ENCODE measurements at places on chromosomes 6 and 20.
A peak's percentile ranks its signal among the peaks of the same experiment; 100 is the strongest.

GRCh38 chr20:50243610-50244351, 53.2 kb downstream of the CEBPB start:
- no peak for DNase-seq

DNA sequence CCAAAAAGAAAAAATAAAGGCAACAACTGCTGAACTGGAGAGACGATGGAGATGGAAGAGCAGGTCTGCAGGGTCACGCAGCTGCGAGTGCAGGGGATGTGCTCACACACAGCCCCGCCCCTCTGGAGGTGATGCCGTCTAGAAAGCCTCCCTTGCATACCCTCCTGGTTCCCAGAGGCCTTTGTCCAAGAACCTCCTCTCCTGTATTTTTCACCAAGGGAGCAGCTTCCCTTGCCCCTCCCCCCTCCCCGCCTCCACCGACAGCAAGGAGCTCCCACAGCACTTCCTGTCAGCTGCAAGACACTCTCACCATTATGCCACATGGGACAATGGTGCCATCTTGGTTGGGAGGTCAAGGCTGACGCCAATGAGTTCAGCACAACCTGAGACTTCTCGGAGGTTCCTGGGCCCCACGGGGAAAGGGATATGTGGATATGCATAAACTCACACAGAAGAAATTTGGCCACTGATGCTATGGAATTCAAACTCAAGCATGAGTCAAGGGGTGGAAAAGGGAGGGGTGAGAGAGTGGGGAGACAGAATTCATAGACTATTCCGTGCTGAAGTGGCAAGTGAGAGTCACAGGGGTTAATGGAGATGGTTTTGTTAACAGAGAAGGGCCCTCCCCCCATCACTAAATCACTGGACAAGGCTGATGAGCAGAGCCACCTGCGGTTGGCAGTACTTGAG, 132.9 kb downstream of the SCML4 start:
- no peak for DNase-seq

DNA sequence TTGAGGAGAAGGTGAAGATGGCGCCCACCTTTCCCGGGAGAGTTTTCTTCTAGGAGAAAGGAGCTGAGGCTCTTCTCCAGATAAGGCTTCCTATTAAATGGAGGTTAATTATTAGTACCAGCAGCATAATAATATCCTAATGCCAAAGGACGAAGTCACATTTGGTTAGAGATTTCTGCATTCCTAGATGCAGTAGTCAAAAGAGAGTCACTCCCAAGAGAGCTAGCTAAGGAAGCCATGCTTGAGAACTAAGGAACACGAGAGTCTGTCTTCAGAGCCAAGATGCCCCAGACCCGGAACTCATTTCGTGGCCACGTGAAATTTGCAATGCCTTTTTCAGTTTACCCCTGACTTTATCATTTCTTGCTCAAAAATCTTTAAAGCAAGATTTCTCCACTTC, 132.7 kb downstream of the TSHZ2 start:
- no peak for DNase-seq

DNA sequence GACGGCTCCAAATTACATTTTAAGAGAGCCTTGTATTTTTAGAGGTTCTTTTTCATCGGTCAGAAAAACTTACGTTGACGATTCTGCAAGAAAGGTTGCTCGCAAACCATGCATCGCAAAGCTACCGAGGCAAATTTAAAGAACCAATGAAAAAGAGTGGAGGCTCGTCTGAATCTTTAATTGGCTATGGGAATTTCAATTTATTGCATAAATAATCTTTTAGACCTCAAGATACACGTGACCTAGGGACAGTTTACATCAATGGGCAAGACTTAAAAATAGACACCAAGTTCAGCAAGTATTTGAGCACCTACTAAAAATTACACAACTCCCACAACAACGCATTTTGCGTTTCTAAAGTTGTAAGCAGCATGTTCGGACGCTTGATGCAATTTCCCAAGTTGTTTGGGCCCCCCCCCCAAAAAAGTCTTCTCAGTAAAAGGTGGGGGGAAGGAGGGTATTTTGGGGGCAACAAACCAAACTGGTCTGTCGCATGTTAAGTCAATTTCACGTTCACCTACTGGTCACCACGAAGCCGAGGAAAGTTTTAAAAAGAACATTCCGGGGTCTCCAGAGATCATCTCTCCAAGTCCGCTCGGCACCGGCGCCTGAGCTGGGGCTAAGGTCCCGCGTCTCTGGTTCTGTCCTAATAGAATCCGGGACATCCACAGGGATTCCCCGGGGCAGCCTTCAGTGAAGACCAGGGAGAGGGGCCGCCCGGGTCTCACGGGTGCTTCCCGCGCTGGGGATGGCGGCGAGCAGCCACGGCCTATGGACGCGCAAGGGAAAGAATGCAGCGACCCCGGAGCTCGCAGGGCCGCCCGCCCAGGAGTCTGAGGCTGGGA, 851 bp downstream of the SNX5 start:
- DNase-seq: peak; percentile 29

- DNase-seq: no peak
Observed at GRCh38 chr20:11957911-11958310, 40.2 kb downstream of the BTBD3 start.

DNA sequence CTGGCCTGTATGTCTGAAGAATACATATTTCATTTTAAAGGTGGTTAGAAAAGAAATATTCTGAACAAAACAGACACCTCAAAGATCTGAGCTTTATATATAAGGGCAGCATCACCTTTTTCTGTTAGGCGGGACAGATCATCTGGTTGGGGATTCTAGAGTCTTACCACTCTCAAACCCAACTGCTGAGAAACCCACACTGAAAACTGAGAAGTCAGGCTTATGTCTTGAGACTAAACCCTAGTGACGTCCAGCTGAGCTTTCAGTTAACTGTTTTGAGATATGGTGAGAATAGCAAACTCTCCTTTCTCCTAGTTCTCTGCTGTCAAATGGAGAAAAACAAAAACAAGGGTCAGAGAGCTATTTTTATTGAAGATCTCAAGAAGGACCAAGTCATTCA, 63.7 kb upstream of the CCN6 start:
- DNase-seq: no peak

GRCh38 chr6:128827675-128828464, 55.1 kb upstream of the LAMA2 start:
- no peak for DNase-seq

GRCh38 chr6:79676785-79677736, 45.9 kb downstream of the SH3BGRL2 start:
- no peak for DNase-seq

DNA sequence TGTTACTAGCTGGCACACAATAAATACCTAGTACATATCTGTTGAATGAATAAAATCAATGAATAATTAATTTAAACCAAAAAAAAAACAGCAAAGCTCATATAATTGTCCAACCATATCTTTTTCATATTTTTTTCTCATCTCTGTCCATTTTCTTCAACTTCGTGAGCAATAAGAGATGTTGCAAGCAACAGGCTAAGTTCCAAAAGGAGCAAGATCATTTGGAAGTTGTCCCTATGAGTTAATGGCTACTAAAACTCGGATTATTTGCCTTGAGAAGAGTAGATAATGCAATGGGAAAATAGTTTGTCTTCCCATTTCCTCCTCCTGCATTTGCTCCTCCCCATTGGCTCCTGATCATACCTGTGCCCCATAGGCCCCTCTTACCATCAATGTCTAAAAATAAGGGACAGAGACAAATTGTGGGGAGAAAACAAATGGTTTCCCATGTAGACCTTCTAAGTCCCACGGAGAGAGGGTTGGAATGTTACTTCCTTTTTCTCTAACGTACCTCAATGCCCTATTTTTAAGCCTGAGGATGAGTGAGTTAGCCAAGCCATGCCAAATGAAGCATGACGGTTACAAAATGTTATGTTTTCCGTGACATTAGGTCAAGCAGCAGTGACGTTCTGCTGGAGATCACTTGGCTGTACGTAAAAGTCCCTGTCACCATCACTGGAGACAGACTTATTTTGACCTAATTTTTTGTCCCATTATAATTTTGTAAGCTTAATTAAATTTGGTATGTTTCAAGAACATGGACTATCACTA, 217.3 kb upstream of the PREP start:
- no peak for DNase-seq

DNA sequence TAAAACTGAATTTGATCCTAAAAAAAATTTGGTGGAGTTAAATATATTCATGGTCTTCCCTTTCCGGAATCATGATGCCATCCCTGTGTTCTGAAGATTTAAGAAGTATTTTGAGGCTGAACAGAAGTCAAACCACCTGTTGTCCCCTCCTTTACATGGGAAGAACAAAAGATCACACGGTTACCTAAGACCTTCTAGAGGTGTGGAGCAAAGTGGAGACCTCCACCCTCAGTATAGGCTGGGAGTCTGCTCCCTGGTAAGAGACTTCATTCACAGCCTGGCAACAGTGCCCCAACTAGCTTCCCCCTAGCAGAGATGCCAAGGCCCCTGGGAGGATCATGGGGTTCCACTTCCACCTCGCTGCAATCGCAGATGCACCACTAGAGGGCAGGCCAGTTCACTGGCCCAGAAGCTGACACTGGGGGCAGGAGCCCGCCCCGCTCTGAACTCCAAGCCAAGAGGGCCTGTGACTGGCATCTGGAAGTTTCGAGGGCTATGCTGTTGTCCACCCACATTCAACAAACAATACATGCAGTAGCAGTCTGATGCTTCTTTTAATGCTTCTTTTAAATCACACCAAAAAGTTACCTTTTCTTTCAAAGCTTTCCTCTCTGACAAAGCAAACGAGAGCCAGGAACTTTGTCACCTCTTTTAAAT, 19.5 kb upstream of the UBE2J1 start:
- peak; percentile 88 for DNase-seq

GRCh38 chr6:168662301-168662936, 221.4 kb downstream of the SMOC2 start:
- no peak for DNase-seq

- DNase-seq: peak; percentile 68
Observed at GRCh38 chr6:13615792-13616120, 621 bp downstream of the NOL7 start.

DNA sequence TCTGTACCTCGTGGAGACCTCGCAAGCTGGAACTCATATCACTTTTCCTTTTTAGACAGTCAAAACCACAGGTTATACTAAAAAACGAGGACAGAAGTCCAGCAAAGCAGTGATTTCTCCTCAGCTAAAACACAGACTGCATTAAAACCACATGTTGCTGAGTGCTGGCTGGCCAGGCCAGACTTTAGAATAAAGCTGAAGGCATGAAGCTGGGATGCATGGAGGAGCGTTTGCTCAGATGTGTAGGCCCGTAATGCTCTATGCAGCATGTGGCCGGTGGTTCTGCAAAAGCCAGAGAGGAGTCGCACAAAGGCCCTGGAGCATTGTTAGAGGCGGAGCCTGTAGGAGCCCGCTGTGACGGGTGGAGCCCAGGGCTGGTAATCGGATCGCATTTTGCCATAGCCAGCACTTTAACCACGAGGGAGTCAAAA, 83.6 kb downstream of the SMOC2 start:
- DNase-seq: no peak

DNA sequence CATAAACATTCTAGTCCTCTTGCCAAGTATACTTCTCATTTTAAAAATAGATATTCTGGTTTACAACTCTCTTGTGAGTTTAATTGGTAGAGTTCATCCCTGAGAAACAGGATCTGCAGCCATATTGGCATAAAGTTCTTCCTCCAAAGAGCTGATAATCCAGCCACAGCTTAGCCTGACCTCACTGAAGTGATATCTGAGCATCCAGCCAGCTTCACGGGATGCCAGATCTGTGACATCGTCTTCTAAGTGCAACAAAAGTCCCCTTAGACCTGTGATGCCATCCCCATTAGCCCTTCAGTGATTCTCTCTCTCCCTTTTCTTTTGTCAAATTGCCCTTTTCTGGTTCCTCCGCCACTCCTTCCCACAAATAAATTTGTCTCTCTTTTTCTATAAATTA, 180.6 kb upstream of the STXBP5 start:
- no peak for DNase-seq

DNA sequence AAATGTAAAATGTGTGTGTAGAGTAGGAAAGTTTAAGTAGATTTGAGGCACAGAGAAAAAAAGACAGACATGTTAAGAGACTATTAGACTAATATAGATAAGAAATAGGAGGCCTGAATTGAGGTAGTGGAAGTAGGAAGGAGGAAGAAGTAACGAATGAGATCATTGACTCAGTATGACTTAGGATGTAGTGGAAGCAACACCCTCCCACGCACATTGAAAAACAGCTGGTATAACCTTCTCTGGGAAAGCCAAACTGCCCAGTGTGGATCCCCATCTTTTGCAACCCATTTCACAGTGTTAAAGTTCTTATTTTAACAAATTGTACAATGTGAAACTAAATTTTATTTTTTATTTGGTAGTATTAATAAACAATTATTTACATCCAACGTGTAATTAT, 89.1 kb downstream of the GRIK2 start:
- DNase-seq: peak; percentile 57

DNA sequence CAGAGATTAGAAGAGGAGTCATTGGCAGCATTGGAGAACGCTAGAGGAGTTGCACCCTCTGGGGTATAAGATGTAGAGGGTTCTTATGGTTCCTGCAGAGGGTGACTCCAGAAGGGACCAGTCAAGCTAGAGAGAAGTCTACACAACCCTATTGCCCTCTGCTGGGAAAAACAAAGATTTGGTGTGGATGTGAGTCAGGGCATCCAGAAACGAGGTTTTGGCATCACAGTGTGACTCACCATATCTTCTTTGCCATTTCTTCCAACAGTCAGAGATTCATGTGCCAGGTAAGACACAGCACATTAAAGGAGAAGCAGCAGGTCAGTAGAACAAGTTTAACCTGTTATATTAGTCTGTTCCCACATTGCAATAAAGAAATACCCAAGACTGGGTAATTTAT, 598.8 kb downstream of the MAFB start:
- DNase-seq: peak; percentile 10

- peak; percentile 73 for DNase-seq
Observed at GRCh38 chr20:31869942-31870725, at the start of the genes DUSP15 and TTLL9. Gene DUSP15, minus strand, starts transcription at chr20:31870527. Its CDS starts 190 bp downstream, at chr20:31870337. Gene TTLL9, plus strand, starts transcription at chr20:31870634. Its CDS starts 493 bp downstream, at chr20:31871127.

DNA sequence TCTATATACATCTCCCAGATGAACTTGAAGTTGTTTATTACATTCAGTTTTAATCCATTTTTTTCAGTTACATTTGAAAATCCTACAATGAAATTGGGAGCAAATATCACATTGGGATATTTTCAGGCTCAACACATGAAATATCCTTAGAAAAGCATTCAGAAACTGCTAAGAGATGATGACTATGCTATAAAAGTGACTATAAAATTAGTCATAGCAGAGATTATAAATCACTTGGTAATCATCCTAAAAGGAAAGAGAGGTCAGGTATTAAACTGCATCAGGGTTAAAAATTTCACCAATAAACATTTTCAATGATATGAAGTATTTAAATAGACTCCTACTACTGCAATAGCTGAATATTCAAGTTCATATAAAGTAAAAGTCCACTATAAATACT, 987.7 kb downstream of the GRIK2 start:
- no peak for DNase-seq

GRCh38 chr6:80276861-80277260, 170.4 kb downstream of the BCKDHB start:
- no peak for DNase-seq

GRCh38 chr20:1537731-1538058, 19.8 kb downstream of the SIRPD start:
- peak; percentile 95 for DNase-seq

Measured in suppressor macrophage treated with lipopolysaccharide for 1 hour (primary cell).